ENCODE measurements at places on chromosomes 2 and 18.

GRCh38 chr18:37496568-37496967 lies 69.0 kb downstream of the CELF4 start:
- ATAC-seq: no peak

DNA sequence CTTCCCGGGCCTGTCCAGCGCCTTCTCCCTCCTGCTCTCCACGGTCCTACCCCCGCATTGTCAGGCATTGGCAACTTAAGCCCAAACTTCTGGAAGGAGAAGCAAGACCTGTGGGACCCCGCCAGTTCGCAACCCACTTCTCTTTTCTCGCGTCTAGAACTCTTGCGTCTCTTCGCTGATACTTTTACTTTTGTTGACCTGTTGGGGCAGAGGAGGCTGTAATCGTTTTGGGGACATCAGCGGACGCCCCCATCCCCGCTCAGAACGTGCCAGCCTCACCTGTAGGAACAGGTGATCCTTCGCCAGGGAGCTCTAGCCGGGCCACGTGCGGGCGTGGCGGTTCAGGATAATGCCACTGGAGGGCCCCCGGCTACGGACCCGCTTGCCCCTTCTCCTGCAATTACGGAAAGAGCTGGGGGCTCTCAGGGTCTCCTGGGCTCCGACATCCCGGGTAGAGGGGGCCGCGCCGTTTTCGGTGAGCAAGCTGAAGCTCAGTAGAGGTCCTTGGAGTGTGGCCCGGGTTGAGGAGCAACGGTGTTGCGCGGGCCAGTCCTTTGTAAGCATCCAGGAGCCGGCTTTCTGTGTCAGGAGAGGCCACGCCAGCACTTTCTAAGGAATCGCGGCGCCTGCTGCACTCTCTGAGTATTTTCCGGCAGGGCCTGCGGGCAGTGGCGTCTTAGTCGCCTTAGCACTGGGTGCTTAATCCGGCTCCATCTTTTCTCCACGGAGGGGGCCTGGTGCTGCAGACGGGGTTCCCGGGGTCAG lies 1.6 kb downstream of the MTCL1 start:
- peak; percentile 19 for ATAC-seq

DNA sequence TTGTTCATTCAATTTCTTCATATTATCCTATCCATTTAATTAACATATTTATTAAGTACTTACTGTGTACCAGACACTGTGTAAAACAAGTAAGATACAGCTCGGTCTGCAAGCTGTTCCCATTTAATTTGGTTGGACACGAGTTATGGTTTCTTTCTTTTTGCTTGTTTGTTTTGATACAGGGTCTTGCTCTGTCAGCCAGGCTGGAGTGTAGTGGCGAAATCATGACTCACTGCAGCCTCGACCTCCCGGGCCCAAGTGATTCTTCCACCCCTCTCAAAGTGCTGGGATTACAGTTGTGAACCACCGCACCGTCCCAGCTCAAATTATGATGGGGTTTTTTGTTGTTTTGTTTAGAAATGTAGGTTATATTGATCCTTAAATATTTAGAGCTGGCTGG lies 9.0 kb downstream of the CYBRD1 start:
- ATAC-seq: peak; percentile 57

DNA sequence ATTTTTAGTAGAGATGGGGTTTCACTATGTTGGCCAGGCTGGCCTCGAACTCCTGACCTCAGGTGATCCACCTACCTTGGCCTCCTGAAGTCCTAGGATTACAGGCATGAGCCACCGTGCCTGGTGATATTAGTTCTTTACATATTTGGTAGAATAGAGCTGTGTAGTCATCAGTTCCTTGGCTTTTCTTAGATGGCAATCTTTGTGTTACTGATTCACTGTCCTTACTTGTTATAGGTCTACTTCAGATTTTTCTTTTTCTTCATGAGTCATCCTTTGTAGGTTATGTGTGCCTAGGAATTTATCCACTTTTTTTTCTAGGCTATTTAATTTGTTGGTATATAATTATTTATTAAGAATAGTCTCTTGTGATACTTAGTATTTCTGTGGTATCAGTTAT lies 30.3 kb upstream of the ZSWIM2 start:
- no peak for ATAC-seq

GRCh38 chr2:105431367-105432043 lies 32.7 kb upstream of the FHL2 start:
- no peak for ATAC-seq

DNA sequence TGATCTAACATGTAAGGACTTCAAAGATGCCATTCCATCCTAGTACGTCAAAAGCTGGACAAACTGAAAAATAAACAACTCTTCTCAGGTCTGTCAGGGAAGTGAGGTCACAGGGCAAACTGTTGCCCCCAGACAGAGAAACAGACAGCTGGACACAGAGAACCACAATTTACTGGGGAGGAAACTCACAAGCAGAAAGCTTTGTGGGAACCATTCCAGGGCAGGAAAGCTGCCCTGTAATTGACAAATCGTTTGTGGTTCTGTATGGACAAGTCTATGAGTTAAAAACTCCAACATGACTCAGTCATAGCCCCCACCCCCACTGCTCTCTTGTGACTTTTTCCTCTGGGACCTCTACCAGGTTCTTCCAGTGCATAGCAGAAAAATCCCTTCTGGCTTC lies 28.4 kb downstream of the MCEE start:
- ATAC-seq: no peak
